ENCODE measurements at places on chromosomes 6 and 20.
A peak's percentile ranks its signal among the peaks of the same experiment; 100 is the strongest.

DNA sequence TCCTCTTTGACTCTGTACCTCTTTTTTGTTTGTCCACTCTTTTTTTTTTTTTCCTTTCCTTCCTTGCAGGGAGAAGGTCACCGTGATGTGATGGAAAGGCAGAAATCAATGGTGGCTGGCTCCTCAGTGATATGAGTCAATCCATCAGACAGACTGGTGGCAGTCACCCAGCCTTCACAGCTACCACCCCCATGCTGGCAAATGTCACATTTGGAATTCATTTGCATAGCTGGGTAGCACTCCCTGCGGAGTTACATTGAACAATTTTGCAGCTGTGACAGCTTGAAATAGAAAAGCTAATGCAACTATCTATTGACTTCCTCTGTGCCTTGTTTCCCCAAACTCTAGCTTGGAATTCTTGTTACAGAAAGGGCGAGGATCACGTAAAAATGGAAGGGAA is 668.4 kb downstream of the C6orf118 start:
- no peak for DNase-seq

DNA sequence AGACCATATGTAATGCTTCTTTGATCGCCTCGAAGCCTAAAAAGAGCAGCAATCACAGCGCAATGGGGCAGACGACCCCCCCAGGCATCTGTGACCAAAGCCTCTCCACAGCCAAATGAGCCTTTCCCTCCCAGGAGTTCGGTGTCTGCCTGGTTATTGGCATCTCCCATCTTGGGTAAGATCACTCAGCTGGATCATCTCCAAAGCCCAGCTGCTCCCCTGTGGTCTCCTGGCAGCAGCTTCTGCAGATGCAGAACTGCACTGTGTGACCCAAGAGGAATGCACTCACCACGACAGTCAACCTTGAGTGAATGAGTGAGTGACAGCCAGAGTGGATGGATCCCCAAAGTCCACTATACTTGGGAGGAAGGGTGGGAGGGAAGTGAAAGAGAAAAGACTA is 44.8 kb upstream of the IYD start:
- DNase-seq = no peak

GRCh38 chr6:97110626-97111025 is 172.4 kb downstream of the MMS22L start:
- DNase-seq = peak; percentile 18

GRCh38 chr20:49515586-49515985 is 33.1 kb upstream of the KCNB1 start:
- no peak for DNase-seq

GRCh38 chr6:6711832-6712448 is 123.4 kb downstream of the LY86 start:
- no peak for DNase-seq

- no peak for DNase-seq
Measured at GRCh38 chr6:103750603-103751002, 1109.1 kb downstream of the HACE1 start.

GRCh38 chr6:4637691-4638433 is 138.3 kb upstream of the CDYL start:
- peak; percentile 76 for DNase-seq

GRCh38 chr20:63740627-63741353 is 1.2 kb downstream of the SLC2A4RG start:
- DNase-seq = peak; percentile 91

DNA sequence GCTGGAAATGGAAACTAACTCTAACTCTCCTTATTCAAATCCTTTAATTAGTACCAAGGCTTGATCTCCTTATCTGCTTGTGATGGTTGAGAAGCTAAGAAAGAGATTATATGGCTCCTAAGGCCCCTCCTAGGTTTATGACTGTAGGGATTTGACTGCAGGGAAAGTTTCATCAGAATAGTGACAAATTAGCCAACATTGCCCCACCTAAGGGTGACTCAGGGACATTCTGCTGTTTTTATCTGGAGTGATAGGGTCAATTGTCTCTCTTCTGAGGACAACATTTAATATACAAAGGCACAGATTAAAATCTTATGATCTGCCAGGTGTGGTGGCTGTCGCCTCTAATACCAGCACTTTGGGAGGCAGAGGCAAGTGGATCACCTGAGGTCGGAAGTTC is 138.1 kb upstream of the MARCKS start:
- no peak for DNase-seq

All from fibroblast of pulmonary artery (primary cell).